Tibial nerve (tissue), 4 donors: ENCODE measurements at places on chromosomes 3 and 15.

GRCh38 chr3:42256135-42256819 is 9.7 kb downstream of the CCK start:
- peaks cover 15% of the 10 kb centered on the region for H3K27me3 ChIP-seq
- no peak for DNase-seq
- no peak overlapping the region for H3K4me3 ChIP-seq
- no peaks in the 10 kb centered on the region for H3K36me3 ChIP-seq
- no peaks in the 10 kb centered on the region for H3K4me1 ChIP-seq
- H3K27ac ChIP-seq = no peak overlapping the region

GRCh38 chr3:17402442-17402841 is 340.0 kb downstream of the TBC1D5 start:
- H3K27me3 ChIP-seq = no peaks in the 10 kb centered on the region
- H3K4me3 ChIP-seq = no peak overlapping the region
- H3K4me1 ChIP-seq = no peaks in the 10 kb centered on the region
- no peaks in the 10 kb centered on the region for H3K36me3 ChIP-seq
- no peak for DNase-seq
- H3K27ac ChIP-seq = no peak overlapping the region

GRCh38 chr15:48031466-48031865 is 89.3 kb upstream of the SLC24A5 start:
- no peaks in the 10 kb centered on the region for H3K27me3 ChIP-seq
- DNase-seq = no peak
- no peaks in the 10 kb centered on the region for H3K4me1 ChIP-seq
- no peak overlapping the region for H3K27ac ChIP-seq

DNA sequence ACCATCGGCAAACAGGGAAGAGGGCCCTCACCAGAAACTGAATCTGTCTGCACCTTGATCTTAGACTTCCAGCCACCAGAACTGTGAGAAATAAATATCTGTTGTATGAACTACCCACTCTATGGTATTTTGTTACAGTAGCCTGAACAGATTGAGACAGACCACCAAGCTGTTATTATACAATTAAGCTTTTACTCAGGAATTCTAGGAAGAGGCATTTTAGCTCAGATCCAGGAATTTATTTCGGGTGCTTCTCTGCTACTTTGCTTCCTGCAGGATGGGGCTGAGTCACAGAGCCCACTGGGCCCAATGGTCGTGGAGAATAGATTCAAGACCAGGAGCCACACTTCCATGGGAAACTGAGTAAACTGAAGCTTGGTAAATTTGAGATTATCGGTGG is 145.5 kb upstream of the PFN2 start:
- no peaks in the 10 kb centered on the region for H3K36me3 ChIP-seq
- no peak overlapping the region for H3K27ac ChIP-seq
- no peak overlapping the region for H3K4me3 ChIP-seq
- DNase-seq = no peak
- H3K4me1 ChIP-seq = no peaks in the 10 kb centered on the region

GRCh38 chr3:128458746-128459460 is 7.8 kb downstream of the DNAJB8 start:
- H3K4me3 ChIP-seq = no peak overlapping the region
- no peaks in the 10 kb centered on the region for H3K36me3 ChIP-seq
- H3K27ac ChIP-seq = no peak overlapping the region
- no peak for DNase-seq
- H3K27me3 ChIP-seq = peaks cover 17% of the 10 kb centered on the region

GRCh38 chr3:101278727-101279126 is 41.6 kb downstream of the IMPG2 start:
- no peak overlapping the region for H3K27ac ChIP-seq
- H3K36me3 ChIP-seq = no peaks in the 10 kb centered on the region
- no peaks in the 10 kb centered on the region for H3K27me3 ChIP-seq
- H3K4me1 ChIP-seq = no peaks in the 10 kb centered on the region

DNA sequence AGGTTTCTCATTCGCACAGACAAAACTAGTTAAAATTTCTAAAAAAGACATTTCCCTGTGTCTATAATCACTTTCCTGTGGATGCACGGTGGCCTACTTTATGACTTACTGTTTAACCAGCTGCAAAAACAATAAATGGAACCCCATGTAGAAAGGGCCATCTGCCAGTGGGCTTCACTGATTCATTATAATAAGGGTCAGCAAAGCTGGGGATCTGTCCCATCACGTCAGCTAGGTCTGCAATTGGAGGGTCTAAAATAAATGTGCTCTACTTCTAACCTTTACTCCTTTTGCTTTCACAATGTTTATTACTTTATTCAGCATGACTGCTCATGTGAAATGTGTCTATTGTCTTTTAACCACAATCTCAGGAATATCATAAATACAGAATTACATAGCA is 43.1 kb upstream of the NMD3 start:
- no peaks in the 10 kb centered on the region for H3K36me3 ChIP-seq
- H3K27ac ChIP-seq = no peak overlapping the region
- DNase-seq = no peak
- peaks cover 7% of the 10 kb centered on the region for H3K4me1 ChIP-seq

DNA sequence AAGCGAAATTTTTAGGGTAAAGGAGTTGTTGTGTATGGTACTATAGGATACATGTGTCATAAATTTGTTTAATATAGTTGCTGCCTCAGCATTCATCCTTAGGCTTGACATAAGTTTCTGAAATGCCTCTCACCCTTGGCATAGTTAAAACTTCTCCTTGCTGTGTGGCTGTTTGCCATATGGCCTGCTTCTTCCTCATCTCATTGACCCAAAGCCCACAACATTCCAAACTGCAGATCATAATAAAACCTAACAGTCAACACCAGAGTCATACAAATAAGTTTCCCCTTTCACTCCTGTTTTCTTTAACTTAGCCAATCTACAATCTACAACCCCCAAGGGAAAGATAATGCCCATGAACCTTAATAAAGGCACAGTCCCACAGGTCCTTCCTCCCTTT is 136.6 kb downstream of the TMCC1 start:
- H3K36me3 ChIP-seq = no peaks in the 10 kb centered on the region
- H3K4me1 ChIP-seq = peaks cover 9% of the 10 kb centered on the region
- H3K27me3 ChIP-seq = no peaks in the 10 kb centered on the region
- H3K27ac ChIP-seq = no peak overlapping the region

DNA sequence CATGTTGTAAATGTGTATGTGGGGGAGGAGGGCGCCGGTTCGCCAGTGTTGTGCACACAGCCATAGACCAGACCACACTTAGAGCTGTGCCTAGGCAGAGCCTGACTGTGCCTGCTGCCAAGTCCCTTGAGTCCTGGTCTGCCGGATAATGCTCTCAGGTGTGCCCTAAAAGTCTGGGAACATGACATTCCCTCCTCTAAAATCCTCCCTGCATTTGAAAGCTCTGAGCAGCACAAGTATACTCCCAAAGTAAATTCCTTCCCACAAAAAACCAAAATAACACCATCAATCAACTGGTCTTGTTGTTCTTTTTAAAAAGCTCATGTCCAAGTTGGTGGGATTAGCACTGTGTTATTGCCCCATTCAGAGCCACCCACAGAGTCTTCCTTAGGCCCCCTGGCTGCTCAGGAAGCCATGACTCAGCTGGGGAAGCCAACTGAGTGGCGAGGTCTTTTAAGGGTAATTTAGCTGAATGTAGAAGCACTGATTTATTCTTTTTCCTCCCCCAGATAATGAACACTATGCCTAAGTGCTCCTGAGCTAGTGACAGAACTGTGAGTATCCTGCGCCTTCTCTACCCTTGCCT is 147.8 kb upstream of the MCTP2 start:
- no peaks in the 10 kb centered on the region for H3K36me3 ChIP-seq
- peak overlapping the region; percentile 80 for H3K27ac ChIP-seq
- H3K4me1 ChIP-seq = peaks cover 8% of the 10 kb centered on the region
- no peak overlapping the region for H3K4me3 ChIP-seq

GRCh38 chr15:39285071-39285470 is 295.8 kb upstream of the THBS1 start:
- peaks cover 9% of the 10 kb centered on the region for H3K4me1 ChIP-seq
- H3K36me3 ChIP-seq = no peaks in the 10 kb centered on the region
- H3K27me3 ChIP-seq = no peaks in the 10 kb centered on the region

GRCh38 chr3:52245322-52246263 is at the start of gene PPM1M:
TSS of gene PPM1M (plus strand) at chr3:52245759. CDS start at chr3:52245825, 66 bp downstream.
- no peaks in the 10 kb centered on the region for H3K36me3 ChIP-seq
- peak within 1 kb of the TSS; percentile 89 for H3K27ac ChIP-seq
- no peaks in the 10 kb centered on the region for H3K27me3 ChIP-seq

GRCh38 chr3:170766823-170767575 is 103.0 kb downstream of the RPL22L1 start:
- no peaks in the 10 kb centered on the region for H3K36me3 ChIP-seq
- no peak for DNase-seq
- no peaks in the 10 kb centered on the region for H3K27me3 ChIP-seq
- H3K27ac ChIP-seq = no peak overlapping the region

DNA sequence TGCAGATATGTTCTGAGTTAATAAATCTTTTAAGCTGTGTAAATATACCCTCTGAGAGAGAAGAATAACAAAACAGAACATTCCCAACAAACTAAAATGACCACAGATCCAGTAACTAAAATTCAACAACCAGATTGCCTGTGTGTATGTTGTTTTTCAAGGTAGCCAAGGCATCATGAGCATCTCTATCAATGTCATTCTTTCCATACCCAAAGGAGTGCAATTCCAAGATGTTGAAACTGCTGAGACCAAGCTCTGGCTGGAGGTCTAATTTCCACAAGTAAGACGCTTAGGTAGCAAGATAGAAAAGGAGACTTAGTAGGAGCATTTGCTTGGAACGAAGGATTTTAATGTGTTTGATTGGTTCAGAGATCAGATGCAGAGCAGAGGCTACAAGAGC is 276.3 kb downstream of the RBMS3 start:
- H3K36me3 ChIP-seq = peaks cover 5% of the 10 kb centered on the region
- no peaks in the 10 kb centered on the region for H3K27me3 ChIP-seq

DNA sequence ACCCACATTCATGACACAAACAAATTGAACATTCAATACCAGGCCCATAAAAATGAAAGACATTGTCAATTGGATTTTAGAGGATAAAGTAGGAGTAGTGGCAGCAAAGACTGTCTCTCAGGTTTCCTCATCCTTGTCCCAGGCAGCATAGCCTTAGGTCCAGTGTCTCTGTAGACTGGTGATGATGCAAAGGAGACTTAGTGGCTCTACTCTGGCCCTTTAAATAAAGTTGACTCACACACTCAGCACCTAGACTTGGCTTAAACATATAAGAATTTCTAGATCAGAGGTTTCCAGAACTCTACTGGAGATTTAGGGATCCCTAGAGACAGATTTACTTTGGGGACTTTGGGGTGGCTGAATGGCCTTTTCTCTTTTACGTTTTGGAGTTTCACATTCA is 166.6 kb downstream of the NR1D2 start:
- no peak for DNase-seq
- H3K27ac ChIP-seq = no peak overlapping the region
- H3K4me1 ChIP-seq = no peaks in the 10 kb centered on the region
- no peak overlapping the region for H3K4me3 ChIP-seq
- no peaks in the 10 kb centered on the region for H3K27me3 ChIP-seq

GRCh38 chr3:134827213-134827612 is 32.2 kb downstream of the EPHB1 start:
- DNase-seq = no peak
- H3K27ac ChIP-seq = no peak overlapping the region
- H3K36me3 ChIP-seq = no peaks in the 10 kb centered on the region
- no peaks in the 10 kb centered on the region for H3K27me3 ChIP-seq

- DNase-seq = no peak
- no peak overlapping the region for H3K4me3 ChIP-seq
- no peak overlapping the region for H3K27ac ChIP-seq
- H3K4me1 ChIP-seq = no peaks in the 10 kb centered on the region
- no peaks in the 10 kb centered on the region for H3K36me3 ChIP-seq
Observed at GRCh38 chr3:73480187-73480672, 144.5 kb downstream of the PDZRN3 start.

DNA sequence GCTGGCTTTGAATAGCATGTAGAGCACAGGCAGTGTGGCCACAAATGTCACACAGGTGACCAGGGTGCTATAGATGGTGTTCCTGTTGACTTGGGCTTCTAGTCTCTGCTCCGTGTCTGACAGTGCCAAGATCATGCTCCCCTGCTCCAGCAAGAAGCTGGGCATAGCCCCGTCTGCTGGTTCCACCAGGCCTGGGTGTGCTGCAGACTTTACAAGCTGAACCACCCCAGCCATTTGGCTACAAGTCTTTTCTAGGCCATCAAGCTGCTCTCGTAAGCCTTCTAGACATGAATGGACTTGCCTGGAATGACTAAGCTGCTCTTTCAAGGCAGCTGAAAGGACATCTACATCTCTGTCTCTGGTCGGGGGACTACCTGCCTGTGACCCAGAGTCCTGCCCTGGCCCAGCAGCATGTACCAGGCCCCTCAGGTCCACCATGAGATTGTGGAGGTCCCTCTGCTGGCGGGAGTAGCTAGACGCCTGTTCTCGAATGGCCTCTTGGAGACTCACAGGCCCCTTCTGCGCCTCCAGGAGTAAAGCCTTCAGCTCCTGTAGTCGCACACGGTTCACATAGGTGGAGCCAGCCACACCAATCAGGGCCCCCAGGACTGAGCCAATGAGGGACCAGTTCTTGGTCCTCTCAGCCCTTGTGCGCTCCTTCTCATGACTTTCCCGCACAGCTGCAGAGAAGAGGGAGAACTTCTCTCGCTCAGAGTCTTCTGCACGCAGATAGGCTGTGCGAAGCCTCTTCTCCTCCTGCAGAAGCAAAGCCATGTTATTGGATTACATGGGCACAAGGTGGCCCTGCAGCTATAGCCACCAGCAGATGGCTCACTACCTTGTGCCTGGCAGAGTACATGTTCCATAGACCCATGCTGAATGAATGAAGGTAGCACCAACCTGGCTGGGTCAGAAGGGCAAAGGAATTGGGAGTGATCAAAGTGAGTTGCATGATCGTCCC is 2.8 kb upstream of the PLXNB1 start:
- no peaks in the 10 kb centered on the region for H3K27me3 ChIP-seq
- DNase-seq = no peak
- H3K4me3 ChIP-seq = no peak overlapping the region
- peaks cover 4% of the 10 kb centered on the region for H3K36me3 ChIP-seq

- no peak for DNase-seq
- H3K4me1 ChIP-seq = no peaks in the 10 kb centered on the region
- H3K27ac ChIP-seq = no peak overlapping the region
- H3K4me3 ChIP-seq = no peak overlapping the region
Observed at GRCh38 chr15:51619331-51620035, 3.1 kb downstream of the DMXL2 start.

DNA sequence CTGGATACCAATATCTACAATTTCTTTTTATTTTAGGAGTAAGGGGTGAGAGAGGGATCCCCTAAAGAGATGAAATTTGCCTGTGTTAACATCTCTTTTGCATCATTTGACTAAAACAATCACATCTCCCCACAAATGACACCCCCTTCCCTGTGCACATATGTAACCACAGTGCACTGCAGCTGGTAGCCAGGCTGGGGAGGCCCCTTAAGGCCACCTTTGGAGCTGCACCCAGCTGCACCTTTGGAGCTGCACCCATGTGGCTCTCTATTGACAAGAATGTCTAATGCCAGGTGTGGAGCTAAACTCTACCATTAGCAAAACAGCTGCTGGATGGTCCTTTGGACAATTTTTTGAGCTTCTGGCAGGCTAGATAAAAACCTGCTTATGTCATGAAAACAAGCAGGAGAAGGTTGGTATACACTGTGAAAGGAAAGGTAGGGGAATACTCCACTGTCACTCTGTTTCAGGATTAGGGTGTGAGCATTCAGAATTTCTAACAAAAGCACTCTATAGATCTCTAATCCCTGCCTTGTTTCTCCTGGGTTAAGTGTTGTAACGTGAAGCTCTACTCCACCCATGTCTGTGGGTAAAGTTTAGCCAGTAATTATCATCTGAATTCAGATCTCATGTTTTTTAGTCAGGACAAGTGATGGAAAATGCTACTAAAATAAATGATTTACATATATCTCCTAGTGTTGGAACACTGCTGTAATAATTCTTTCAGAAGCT is 52.1 kb downstream of the TFG start:
- H3K27me3 ChIP-seq = no peaks in the 10 kb centered on the region
- H3K36me3 ChIP-seq = peaks cover 6% of the 10 kb centered on the region
- DNase-seq = no peak
- no peak overlapping the region for H3K27ac ChIP-seq
- no peak overlapping the region for H3K4me3 ChIP-seq
